Suppressor macrophage treated with lipopolysaccharide for 1 hour (primary cell): ENCODE measurements at places on chromosomes 2 and 18.

- DNase-seq: peak; percentile 65
Observed at GRCh38 chr2:172693529-172694455, 41.9 kb upstream of the RAPGEF4 start.

- no peak for DNase-seq
Observed at GRCh38 chr2:128562471-128563347, 244.0 kb upstream of the HS6ST1 start.

DNA sequence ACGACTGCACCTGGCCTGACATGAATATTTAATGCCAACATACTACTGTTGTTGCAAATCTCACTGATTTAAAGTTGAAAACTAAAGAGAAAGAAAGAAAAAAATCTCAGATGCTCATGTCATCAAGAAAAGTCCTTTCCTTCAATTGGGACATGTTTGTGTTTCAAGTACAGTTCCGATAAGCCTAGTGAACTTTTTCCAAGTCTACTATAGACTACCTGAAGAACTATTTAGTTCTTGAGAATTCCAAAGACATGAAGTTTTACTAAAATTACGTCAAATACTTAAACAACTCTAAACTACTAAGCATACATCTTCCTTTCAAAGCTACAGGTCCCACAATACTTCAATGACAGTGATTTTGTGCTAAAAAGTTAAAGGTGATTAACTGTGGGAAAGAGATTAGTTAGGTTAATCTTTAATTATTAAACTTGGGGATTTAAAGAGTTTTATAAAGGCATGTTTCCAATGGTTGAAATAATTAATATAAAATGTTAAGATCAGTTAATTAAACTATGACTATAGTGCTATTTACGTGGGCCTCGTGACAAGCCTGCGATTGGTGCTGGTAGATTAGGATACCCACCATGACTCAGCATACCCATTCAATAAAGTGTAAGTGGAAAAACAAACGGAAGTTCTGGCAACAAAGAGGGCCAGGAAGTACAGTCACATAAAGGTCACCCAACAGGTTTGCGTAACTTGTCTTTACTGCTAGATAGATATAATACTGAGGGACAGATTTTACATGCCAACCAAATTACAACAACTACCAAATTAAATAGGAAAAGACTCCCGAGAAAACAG, 55.5 kb downstream of the SEPTIN10 start:
- peak; percentile 58 for DNase-seq

- DNase-seq: no peak
Observed at GRCh38 chr2:102367331-102367971, 11.9 kb downstream of the IL18R1 start.

DNA sequence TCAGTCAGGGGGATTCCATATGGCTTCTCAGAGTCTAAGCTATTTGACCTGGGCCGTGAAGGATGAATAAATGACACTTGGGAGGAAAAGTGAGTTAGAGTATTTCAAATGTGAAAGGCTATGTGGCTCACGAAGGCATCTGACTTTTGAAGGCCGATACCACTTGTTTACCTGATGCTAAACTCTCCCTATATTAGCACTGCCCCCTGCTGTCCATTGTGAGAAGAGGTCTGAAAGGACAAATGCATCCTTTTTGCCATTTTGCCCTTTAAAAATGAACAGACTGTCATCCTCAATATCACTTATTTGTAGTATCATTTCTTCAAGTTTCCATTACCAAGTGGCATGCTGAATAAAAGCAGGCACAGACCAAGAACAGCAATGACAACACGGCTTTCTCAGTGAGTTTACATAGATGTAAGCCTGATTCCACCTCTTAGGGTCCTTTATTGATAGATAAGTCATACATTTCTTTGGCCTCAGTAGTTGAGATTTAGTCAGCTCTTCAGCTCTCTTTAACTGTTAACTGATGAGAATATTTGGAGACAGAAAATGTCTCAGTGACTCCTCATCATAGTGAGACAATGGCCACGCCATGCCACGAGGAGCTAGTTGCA, 40.1 kb downstream of the DOCK10 start:
- peak; percentile 83 for DNase-seq
